ENCODE measurements at places on chromosomes 4 and X.

GRCh38 chr4:73904491-73904890 is 35.3 kb downstream of the CXCL1 start:
- no peak for DNase-seq

DNA sequence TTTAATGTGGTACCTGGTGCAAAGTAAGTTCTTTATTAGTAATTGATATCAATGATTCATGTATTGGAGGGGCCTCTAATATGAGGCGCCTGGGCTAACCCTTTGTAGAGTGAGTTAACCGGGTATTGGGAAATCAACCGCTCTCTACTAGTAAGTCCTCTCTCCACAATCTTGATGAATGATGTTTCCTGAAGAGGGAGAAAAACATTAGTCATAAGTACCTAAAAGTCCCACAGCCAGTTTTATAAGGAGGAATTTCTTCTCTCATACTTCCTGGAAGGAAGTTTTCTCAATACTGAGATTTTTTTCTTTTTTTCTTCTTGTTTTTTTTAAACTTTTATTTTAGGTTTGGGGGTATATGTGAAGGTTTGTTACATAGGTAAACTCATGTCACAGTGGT is 62.3 kb downstream of the AGTR2 start:
- no peak for DNase-seq

DNA sequence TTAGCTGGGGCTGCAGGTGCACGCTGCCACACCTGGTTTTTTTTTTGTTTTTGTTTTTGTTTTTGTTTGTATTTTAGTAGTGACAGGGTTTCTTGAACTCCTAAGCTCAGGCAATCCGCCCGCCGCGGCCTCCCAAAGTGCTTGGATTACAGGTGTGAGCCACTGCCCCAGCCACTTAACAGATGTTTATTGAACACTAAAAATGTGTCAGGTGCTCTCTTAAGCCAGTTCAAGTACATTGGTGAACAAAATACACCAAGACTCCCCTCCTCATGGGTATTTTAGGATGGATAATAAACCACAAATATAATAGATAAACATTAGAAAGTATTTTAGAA is 69.9 kb downstream of the TRAPPC11 start:
- DNase-seq = no peak

GRCh38 chr4:154490583-154491340 is 837 bp downstream of the DCHS2 start:
- no peak for DNase-seq

- no peak for DNase-seq
These were observed 87.7 kb upstream of the AP1S2 start for GRCh38 chrX:15942307-15942706.

- no peak for DNase-seq
These were observed 144.3 kb downstream of the RTL3 start for GRCh38 chrX:78514852-78515251.

DNA sequence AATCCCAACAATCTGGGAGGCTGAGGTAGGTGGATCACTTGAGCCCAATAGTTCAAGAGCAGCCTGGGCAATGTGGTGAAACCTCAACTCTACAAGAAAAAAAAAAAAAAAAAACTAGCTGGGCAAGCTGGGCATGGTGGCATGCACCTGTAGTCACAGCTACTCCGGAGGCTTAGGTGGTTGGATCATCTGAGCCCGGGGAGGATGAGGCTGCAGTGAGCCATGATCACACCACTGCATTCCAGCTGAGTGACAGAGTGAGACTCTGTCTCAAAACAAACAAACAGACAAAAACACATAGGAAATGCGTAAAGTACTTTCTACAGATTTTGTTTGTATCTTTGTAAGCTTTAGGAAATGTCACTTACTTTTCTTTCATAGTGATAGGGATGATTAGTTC is 307.2 kb upstream of the NR3C2 start:
- DNase-seq = no peak

GRCh38 chr4:2263926-2264321 is 2.0 kb upstream of the MXD4 start:
- no peak for DNase-seq

- DNase-seq = no peak
These were observed 6.3 kb downstream of the TKTL2 start for GRCh38 chr4:163467082-163467770.

DNA sequence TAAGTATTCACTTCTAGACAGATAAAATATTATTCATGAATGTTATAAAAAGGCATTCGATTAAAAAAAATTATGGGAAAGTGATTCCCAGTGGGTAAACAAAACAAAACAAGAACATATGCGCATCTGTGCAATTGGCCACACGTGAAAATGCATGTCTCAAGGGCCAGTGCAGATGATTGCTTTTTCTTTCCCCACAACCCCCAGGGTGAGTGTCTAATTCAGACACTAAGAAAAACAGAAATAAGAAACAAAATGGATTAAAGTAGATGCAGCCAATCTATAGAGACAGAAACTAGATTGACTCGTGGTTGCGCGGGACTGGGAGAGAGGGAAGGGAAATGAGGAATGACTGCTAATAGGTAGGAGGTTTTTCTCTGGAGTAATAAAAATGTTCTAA is 49.5 kb downstream of the GPM6A start:
- no peak for DNase-seq

- DNase-seq = no peak
These were observed 92.0 kb upstream of the CBR4 start for GRCh38 chr4:169102026-169102425.

- DNase-seq = no peak
These were observed 92.0 kb upstream of the SRD5A3 start for GRCh38 chr4:55253948-55254593.

DNA sequence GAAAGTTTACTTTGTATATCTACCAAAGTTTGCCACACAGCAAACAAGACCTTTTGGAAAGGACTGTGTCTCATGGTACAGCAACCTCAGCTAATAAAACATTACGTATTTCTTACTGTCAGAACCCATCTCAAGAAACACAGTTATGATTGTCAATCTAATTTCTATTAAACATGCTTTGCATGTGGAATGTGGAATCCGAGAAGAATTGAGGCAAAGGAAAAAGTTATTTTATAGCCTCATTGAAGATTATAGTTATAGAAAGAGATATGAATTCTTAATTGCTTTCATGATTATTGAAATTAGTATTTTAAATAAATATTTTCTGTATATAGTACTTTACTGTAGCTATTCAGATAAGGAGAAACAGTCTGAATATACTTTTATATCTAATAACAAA is 5.4 kb downstream of the PCDH7 start:
- DNase-seq = no peak

DNA sequence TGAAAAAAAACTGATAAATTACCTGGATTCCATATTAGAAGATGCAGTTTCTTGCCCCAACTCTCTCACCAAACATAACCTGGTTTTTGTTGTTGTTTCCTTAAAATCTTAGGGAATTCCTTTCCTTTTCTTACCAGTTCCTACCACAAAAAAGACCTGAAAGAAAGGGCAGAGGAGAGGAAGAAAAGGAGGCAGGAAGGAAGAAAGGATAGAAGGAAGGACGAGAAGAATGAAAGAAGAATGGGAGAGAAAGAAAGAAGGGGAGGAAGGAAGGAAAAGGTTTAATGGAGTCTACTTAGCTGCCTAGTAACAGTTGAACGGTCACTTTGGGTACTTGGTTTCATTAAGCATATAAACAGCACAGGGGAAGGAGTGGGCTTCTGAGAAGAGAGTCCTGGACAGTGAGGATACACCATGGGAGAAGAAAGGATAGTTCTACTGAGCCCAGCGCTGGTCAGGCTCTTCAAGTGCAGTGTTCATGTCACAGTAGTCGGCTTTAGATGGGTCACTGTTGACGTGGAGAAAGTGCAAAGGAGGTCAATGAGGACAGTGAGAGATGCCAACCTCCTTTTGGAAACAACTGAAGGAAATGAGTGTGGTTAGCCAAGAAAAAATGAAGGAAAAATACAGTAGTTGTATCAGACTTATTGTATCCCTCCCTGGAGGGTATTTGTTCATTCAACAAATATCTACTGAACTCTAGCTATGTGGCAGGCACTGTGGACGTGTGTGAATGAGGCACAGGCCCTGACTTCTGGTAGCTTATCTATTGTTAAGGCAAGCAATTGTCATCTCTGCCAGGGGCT is 1.1 kb upstream of the CHIC2 start:
- DNase-seq = no peak

GRCh38 chrX:77493677-77494553 is 46.7 kb downstream of the FGF16 start:
- DNase-seq = no peak

DNA sequence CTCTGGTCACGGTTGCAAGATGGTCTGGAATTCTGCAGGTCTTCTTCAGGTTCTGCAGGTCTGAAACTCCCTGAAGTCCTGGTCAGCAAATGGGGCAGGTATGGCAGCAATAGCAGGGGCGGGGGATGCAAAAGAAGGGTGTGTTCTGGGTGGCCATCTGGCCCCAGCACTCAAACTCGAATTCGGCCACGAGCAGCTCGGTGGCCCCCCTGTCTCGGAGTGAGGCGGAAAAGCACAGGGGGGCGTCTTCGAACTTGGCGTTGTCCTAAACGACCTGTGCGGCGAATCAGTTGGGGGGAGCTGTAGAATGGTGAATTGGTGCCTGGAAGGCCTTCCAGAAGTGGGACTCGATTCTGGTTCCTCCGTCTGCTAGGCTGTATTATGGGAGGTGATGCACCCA is 2.1 kb downstream of the RTL5 start:
- no peak for DNase-seq

- DNase-seq = no peak
These were observed 24.6 kb downstream of the SLC7A11 start for GRCh38 chr4:138217567-138217966.

GRCh38 chr4:121685257-121685656 is 11.5 kb downstream of the ANXA5 start:
- no peak for DNase-seq

DNA sequence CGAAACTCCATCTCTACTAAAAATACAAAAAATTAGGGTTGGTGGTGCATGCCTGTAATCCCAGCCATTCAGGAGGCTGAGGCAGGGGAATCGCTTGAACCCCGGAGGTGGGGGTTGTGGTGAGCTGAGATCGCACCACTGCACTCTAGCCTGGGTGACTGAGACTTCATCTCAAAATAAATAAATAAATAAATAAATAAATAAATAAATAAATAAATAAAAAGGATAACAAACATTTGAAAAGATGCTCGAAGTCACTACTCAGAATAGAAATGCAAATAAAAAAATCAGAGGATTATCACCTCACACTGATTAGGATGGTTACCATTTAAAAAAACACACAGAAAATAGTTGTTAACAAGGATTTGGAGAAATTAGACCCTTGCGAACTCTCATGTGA is 73.8 kb downstream of the LARP1B start:
- no peak for DNase-seq

- DNase-seq = peak; percentile 71
These were observed 10.4 kb downstream of the SLC9B1 start for GRCh38 chr4:103008875-103009729.

- DNase-seq = no peak
These were observed 572.0 kb downstream of the INPP4B start for GRCh38 chr4:142274137-142274536.

DNA sequence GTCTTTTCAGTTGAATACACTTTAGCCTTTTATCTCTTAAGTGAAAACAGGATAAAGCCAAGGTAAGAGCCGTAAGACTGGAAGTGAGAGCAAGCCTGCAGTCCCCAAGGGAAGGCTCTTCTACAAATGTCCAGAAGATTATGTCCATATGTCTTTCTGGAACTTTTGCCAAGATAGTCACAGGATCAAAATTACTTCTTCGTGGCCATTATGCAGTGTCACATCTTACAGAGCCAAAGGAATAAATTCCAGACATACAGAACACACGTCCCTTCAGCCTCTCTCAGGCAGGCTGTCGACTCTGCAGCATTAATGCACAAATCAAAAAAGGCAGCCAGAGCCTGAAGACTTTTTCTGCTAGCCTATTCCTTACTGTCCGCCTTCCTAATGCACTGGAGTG is 10.9 kb upstream of the GATB start:
- no peak for DNase-seq

- DNase-seq = peak; percentile 11
These were observed 32.1 kb upstream of the TEX13D start for GRCh38 chrX:124300405-124300804.

DNA sequence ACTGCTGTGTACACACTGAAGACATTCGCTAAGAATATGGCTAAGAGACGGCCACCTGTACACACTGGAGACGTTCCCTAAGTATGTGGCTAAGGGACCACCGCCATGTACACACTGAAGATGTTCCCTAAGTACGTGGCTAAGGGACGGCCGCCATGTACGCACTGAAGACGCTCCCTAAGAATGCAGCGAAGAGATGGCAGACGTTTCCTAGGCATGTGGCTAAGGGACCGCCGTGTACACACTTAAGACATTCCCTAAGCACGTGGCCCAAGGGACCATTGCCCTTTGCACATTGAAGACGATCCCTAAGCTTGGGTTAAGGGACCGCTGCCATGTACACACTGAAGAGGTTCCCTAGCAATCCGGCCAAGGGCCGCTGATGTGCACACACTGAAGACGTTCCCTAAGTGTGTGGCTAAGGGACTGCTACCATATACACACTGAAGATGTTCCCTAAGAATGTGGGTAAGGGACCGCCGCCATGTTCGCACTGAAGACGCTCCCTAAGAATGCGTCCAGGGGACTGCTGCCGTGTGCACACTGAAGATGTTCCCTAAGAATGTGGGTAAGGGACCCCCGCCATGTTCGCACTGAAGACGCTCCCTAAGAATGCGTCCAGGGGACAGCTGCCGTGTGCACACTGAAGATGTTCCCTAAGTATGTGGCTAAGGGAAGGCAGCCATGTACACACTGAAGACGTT is 36.7 kb downstream of the DHRSX start:
- DNase-seq = peak; percentile 46

- DNase-seq = no peak
These were observed 44.1 kb upstream of the SH3RF1 start for GRCh38 chr4:169314906-169315305.

- DNase-seq = no peak
These were observed 135.3 kb downstream of the CPZ start for GRCh38 chr4:8727546-8728510.

- DNase-seq = no peak
These were observed at the start of gene GPRASP2 for GRCh38 chrX:102712216-102712966. TSS of gene GPRASP2 (plus strand) at chrX:102712448. CDS start at chrX:102714870, 2,422 bp downstream.

GRCh38 chr4:111208970-111209369 is 586.1 kb upstream of the PITX2 start:
- DNase-seq = no peak

DNA sequence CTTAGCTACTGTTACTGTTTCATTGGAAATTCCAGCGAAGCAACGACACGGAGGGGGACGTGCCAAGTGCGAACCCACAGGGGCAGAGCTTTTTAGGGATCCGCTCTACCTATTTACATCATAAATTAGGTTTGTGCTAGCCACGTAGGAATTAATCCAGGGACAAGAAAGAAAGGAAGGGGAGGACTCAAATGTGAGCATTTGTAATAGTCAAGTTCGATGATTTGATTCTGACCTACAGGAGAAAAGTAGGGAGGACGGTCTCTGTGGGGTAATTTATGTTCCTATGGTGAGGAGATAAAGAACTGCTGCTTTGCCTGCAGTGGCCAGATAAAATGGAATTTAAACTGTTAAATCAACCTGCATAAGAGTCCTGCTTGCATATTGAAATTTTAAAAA is 1.7 kb downstream of the INTS6L start:
- no peak for DNase-seq

GRCh38 chr4:151325111-151325948 is at the start of gene SH3D19:
TSS of gene SH3D19 (minus strand) at chr4:151325605. CDS start at chr4:151325352, 253 bp downstream.
- DNase-seq = no peak

- DNase-seq = no peak
These were observed 32.7 kb upstream of the CRMP1 start for GRCh38 chr4:5925419-5926200.
